ENCODE measurements at places on chromosomes 4 and X.

DNA sequence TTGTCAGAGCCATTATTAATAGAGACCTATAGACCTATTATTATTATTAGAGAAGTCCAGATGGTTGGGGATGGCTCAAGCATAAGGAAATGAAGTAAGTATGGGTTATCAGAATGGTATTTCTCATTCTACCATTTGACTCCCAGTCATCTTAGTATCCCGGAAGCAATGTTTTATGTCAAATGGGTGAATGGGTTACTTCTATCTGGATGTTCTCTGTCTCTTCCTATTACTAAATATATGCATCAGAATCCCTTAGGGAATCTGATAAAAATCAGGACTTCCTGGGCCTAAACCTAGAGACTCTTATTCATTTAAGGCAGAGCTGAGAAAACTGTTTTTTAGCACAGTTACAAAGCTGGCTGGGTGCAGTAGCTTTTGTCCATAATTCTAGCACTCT is 149.9 kb downstream of the SLC10A7 start:
- H3K27me3 ChIP-seq: peaks cover 8% of the 10 kb centered on the region
- H3K36me3 ChIP-seq: no peaks in the 10 kb centered on the region
- H3K4me3 ChIP-seq: no peak overlapping the region
- H3K27ac ChIP-seq: no peak overlapping the region
- DNase-seq: no peak

DNA sequence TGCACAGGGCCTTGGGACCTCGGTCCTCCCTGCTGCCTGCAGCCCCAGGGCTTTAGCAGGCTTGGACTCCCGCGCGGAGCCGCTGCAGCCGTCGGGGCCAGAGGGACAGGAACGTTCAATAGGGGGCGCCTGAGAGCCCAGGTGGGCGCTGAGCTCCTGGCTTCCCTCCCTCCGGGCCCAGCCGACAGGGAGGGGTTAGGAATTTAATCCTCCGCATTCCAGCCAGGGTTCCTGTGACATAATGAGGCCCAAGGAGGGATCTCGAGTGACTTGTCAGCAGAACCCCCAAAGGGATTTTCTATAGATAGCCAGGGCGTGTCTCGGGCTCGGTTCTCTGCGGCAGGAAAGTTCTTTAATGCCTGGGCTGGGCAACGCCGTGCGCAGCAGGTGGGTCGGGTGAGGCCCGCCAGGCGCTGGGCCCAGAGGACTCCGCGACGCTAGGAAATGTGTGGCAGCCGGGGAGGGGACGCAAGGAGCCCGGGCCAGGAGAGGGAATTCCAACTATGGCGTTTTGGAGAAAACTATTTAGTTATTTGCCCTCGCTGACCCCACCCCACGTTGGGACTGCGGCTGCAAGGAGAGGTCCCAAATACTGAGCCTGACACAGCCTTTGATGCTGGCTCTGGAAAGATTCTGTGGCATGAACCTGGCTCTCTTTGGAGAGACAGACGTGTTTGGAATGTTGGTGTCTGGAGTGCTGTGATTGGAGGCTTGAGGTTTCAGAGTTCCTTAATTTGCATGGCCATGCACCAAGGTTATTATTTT is 285.2 kb upstream of the GATB start:
- peak overlapping the region; percentile 88 for H3K27ac ChIP-seq
- peak overlapping the region; percentile 56 for H3K4me3 ChIP-seq
- peak; percentile 63 for DNase-seq
- H3K36me3 ChIP-seq: no peaks in the 10 kb centered on the region

DNA sequence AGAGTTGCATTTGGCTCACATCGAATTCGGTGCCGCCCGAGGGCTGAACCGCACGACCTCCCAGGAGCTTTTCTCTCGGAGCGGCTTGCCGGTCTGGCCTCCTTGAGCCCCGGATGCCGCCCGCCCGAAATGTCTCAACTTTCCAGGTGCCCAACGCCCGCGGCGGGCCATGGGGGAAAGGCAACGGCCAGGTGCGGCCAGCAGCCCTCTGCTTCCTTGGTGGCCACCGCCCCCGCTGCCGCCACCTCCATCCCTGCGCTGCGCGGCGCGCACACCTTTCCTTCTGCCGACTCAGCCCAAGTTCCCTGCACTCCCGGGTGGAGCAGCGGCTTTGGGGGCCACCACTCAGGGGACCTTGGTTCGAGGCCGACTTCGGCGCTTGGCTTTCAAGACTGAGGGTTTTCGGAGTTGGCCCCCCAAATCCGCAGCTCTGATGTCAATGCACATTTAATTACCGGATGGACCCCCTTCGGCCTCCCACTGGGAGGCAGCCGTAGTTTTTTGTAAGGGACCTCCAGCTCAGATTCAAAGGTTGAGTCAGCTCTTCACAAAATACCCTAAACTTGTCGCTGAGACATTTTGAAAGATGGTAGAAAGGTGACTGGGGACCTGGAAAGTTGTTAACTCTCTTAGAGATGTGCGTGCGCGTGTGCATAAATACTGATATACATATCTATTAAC is 1.1 kb downstream of the AFF2 start:
- H3K36me3 ChIP-seq: no peaks in the 10 kb centered on the region
- H3K27me3 ChIP-seq: peaks cover 63% of the 10 kb centered on the region
- peak overlapping the region; percentile 65 for H3K4me3 ChIP-seq

DNA sequence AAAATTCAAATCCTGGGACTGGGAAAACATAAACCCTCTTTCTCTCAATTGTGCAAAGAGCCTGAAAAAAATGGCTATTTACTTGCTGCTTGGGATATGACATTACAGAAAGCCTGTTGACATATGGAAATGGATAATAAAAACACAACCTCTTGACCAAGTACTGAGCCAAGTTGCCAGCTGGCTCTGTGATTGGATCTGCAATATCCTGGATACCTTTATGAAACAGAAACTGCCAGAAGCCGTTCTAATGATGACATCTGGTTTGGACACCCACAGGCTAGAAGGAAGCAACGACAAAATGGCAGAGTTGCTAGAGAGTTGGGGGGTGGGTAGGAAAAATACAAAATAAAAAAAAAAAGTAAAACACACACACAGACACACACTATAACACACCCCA is 481.4 kb downstream of the FAT4 start:
- H3K27ac ChIP-seq: no peak overlapping the region
- H3K36me3 ChIP-seq: no peaks in the 10 kb centered on the region
- no peaks in the 10 kb centered on the region for H3K27me3 ChIP-seq
- H3K4me3 ChIP-seq: no peak overlapping the region

Measured in mesothelial cell of epicardium (in vitro differentiated cells).